ENCODE measurements at places on chromosomes 6 and 20.

- no peak for DNase-seq
Measured at GRCh38 chr6:113684382-113684901, 172.7 kb upstream of the MARCKS start.

GRCh38 chr6:53290537-53291510 is 57.9 kb downstream of the ELOVL5 start:
- no peak for DNase-seq

GRCh38 chr6:67898875-67899274 is 736.2 kb upstream of the ADGRB3 start:
- DNase-seq: no peak

DNA sequence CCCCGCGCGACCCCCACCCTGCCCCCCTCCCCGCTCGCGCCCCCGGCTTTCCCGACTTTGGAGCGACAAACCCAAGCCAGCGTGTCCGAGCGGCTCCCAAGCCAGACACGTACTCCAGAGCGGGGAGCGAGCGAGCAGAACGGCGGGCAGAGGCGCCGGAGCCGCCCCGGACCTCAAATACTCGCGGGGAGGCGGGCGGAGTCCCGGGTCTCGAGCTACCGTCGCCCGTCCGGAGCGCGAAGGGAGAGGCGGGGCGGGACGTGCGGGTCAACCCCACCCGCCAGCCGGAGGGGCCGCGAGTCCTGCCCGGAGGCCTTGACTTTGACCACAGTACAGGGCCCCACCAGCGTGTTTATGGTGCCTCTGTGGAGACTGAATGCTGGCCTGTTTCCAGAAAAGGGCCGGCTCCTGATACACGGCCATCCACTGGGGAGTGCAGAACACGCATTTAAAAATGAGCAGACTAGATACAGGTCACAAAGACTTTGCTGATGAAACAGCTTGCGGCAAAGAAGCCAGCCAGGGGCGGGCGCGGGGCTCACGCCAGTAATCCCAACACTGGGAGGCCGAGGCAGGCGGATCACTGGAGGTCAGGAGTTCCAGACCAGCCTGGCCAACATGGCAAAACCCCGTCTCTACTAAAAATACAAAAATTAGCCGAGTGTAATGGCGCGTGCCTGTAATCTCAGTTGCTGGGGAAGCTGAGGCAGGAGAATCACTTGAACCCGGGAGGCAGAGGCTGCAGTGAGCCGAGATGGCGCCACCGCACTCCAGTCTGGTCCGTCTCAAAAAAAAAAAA is at the start of gene SERPINB6:
Gene SERPINB6, minus strand, starts transcription at position 148 of the 799 bp plus-strand sequence. CDS start 12,235 bp downstream, outside the sequence.
- DNase-seq: peak; percentile 11

DNA sequence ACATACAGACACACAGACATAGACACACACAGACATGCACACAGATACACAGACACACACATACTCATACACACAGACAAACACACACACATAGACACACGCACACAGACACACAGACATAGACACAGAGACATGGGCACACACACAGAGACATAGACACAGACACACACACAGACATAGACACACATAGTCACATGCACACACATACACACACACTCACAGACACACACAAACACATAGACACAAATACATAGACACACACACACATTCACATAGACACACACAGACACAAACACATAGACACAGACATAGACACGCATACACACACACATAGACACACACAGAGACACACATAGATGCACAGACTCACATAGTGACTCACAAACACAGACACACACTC is 13.5 kb downstream of the FOXF2 start:
- no peak for DNase-seq

- no peak for DNase-seq
Measured at GRCh38 chr6:169286961-169287360, 33.3 kb upstream of the THBS2 start.

DNA sequence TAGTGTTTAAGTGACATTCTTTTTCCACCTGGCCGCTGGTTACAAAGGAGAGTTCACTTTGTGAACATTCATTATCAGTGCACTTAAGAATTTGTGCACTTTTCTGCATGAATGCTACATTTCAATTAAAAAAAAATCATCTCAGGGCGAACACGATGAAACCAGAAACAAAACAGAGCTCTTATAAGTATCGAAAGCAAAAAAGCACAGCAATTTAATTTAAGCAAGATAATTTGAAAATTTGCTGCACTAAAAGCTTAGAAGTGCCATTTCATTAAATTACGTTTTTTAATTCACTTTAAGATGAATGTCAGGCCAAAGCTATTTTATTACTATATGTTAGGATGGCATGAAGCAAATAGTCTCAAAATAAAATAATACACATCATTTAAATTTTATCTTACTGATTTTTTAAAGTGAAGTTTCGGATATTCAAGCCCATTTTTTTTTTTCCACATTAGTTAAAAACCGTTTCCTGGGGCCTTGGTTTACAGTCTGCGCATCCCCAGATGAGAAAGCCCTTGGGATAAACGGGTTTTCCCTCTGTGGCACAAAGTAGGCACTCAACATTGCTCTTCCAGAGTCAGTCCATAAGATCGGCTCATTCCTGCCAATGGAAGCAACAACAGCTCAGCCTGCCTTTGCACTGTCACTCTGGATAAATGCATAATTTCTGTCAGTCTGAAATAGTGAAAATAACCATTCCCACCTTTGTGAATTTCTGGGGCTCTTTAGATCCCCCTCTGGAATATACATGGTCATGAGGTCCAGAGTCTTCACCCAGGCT is 80.1 kb downstream of the FYN start:
- no peak for DNase-seq

- no peak for DNase-seq
Measured at GRCh38 chr6:10338151-10338550, 76.7 kb downstream of the TFAP2A start.

DNA sequence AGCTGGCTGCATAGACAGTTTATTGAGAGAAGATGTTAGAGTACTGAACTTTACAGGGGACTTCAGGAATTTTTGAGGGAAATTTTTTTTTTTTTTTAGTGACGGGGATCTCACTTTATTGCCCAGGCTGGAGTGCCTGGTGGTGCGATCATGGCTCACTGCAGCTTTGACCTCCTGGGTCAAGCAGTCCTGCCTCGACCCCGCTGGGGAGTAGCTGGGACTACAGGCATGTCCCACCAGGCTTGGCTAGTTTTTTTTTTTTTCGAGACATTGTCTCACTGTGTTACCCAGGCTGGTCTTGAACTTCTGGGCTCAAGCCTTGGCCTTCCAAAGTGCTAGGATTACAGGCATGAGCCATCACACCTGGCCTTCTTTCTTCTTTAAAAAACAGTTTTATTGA is 10.8 kb upstream of the EFCAB8 start:
- DNase-seq: no peak

Data from T-helper 1 cell (primary cell).